ENCODE measurements at places on chromosomes 2 and 18.

- DNase-seq, result no peak
Observed at GRCh38 chr18:76730901-76731300, 91.5 kb upstream of the ZNF236 start.

DNA sequence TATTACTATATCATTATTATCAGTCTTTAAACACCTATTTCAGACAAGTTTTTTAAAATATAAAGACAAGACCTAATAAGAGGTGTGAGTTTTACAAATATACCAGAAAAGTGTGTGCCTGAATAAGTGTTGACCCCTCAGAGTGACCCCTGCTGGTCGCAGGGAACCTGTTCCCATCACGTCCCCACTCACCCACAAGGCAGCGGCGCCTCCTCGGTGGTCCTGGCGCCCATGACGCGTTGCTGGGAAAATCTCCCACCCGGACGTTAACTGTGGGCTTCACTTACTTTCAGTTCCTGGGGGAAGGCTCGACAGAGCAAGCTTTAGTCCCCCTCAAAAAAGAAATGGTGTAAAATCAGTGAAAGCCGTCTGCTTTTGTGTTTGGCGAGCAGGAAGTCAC lies 93.5 kb downstream of the TMEM18 start:
- no peak for DNase-seq

DNA sequence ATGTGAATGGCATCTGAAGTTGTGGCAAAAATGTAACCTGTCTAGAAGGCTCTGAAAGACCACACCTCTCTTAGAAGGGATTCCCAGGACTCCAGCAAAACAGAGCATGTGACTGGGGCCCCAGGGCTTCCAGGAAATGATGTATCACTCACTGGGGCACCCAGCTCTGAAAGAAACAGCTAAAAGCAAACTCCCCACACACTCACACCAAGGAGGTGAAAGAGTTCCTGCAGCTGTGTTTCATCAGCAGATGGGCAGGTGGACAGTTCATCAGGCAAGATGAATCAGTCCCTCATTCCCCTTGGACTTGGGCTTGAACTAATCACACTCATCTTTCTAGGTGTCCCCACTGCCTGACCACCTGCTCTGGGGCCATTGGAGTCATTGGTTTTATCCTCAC lies 76.2 kb downstream of the CCBE1 start:
- DNase-seq, result no peak

- peak; percentile 68 for DNase-seq
Observed at GRCh38 chr18:30280861-30281470, 761.6 kb downstream of the DSC3 start.

GRCh38 chr2:48247206-48247605 lies 282.7 kb upstream of the STON1 start:
- no peak for DNase-seq

GRCh38 chr2:18159896-18160295 lies 281.4 kb downstream of the KCNS3 start:
- no peak for DNase-seq

DNA sequence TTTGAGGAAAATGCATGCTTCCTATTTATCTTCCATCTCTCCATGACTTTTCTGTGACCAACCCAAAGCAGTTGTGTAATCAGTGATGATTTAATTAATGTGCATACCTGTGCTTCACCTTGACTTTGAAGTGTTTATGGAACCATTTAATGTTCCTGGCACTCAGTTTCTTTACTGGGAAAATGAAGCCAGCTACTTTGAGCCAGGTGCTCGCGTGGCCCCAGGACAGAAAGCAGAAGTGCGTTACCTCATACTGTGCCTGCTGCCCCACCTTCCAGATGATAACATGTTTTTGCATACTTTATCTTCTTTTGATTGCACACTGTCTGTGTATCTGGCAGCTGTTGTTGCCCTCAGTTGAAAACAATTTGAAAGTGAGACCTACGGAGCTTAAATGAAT lies 61.3 kb downstream of the PMAIP1 start:
- peak; percentile 91 for DNase-seq
